ENCODE measurements at places on chromosomes 4 and X. TPM values are rescaled to one million over a fixed set of nuclear protein-coding genes. Genes with fewer than 3 reads are reported as not detected.

DNA sequence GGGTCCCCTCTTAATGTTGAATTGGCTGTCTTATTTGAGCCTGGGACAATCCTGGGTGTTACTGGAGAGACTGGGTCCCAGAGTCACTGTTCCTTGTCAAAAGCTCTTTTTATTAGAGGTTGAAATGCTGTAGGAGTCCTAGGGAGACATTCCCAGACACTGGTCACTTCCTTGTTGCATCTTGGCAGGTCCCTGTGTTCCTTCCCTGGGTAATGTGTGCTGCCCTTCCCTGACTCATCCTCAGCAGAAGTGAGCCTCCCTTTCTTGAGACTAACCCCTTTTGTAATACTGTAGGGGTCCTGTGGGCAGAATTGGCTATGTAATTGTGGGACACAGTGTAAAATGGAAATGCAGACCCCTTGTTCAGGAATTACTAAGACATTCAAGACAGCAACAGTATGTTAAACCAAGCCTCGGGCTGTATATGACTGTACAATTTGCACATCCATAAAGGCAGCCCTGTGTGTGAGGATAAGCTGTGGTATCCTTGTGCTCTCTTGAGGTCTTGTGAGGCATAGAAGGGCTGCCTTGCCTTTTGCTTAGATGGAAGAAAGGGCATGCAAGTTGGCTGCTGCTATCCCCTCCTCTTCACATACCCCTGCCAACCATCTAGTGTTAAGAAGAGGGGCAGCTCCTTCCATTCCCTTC lies 53.5 kb downstream of the DCLK2 start:
- H3K27ac ChIP-seq: no peak overlapping the region
- no peak for DNase-seq
- no peaks in the 10 kb centered on the region for H3K36me3 ChIP-seq
- H3K4me3 ChIP-seq: no peak overlapping the region
- H3K27me3 ChIP-seq: peaks cover 20% of the 10 kb centered on the region
- H3K4me1 ChIP-seq: peaks cover 7% of the 10 kb centered on the region

The CHRDL1 gene
- total RNA-seq: 17.8 TPM

The ANXA3 gene
- total RNA-seq: 123 TPM

DNA sequence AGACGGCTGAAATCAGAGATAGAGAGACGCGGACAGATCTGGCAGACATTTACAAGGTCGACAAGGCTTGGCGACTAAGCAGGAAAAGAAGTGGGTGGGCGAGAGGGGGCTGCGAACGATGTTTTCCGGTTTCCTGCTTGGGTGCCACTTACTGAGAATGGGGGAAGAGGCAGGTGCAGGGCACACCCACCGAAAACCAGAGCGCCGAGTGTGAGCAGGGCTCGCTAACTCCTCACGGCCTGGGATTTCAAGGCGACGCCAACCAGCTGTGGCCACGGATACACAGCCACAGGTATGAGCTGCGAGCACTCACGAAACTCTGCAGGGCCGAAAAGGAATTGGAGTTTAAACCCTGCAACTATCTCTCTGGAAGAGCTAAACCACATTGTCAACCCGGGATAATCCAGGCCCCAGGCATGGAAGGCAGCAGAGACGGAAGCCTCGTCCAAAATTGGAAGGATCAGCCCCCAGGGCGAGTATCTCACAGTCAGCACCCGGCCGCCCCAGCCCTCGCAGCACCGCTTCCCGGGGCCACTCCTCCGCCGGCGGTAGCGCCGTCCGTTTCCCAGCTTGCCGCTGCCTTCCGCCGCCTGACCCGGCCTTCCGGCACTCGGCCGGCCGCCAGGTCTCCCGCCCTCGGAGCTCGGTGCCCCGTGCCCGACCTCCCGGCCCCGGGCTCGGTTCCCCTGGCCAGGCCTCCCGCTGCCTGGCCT lies 778 bp downstream of the CASP3 start:
- DNase-seq: peak; percentile 41
- peaks cover 4% of the 10 kb centered on the region for H3K36me3 ChIP-seq
- peak overlapping the region; percentile 83 for H3K4me3 ChIP-seq

- no peak overlapping the region for H3K27ac ChIP-seq
- DNase-seq: no peak
- no peak overlapping the region for H3K4me3 ChIP-seq
- H3K4me1 ChIP-seq: peaks cover 3% of the 10 kb centered on the region
- H3K27me3 ChIP-seq: no peaks in the 10 kb centered on the region
- H3K36me3 ChIP-seq: peaks cover 2% of the 10 kb centered on the region
These were observed 52.0 kb upstream of the IL13RA1 start for GRCh38 chrX:118675326-118675965.

DNA sequence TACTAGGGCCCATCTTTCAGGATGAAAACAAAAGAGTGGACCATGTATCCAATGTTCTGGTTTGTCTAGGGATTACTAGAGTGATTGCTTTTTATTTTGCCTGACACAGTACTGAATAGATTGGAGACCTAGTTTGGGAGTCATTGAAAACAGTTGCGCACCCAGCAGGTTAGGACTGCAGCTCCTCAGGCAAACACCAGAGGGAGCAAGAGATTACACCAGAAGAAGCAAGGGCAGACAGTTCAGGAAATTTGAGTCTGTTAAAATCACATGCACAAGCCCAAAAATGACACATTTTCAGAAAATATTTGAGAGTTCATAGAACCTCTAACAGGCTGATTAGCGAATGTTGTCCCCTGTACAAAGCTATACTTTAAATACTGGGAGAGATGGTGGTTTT lies 55.6 kb downstream of the CYLC1 start:
- no peaks in the 10 kb centered on the region for H3K27me3 ChIP-seq
- no peak for DNase-seq
- H3K4me3 ChIP-seq: no peak overlapping the region
- H3K27ac ChIP-seq: no peak overlapping the region
- H3K4me1 ChIP-seq: no peaks in the 10 kb centered on the region
- no peaks in the 10 kb centered on the region for H3K36me3 ChIP-seq

GRCh38 chrX:142036116-142036515 lies 132.4 kb downstream of the MAGEC1 start:
- no peak for DNase-seq
- H3K4me3 ChIP-seq: no peak overlapping the region
- no peaks in the 10 kb centered on the region for H3K27me3 ChIP-seq
- H3K36me3 ChIP-seq: no peaks in the 10 kb centered on the region

DNA sequence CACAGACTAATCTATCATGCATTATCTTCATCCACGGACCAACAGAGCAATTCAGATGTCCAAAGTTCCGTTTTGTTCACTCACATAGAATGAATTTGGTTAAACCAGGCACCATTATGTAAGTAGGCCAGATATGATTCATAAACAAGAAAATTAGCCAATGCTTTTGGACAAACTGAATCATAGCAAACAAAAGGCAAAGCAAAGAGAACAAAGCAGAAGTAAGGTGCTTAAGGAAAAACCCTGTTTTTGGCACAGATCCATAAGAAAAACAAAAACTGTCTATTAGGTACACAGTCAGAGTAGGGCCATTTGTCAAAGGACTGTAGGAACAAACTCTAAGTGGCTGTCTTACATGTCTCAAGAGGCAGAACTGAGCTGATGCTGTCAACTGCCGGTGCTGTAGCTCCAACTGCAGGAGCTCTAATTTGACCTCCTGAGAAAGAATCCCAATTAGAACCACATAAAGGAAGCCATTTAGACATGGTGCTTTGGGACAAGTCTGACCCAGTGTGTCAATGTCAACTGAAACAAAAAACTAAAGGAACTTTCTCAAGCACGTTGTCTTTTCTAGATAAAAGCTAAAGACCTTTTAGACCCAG lies 146.7 kb downstream of the COL25A1 start:
- DNase-seq: no peak
- H3K4me1 ChIP-seq: peaks cover 9% of the 10 kb centered on the region
- H3K27ac ChIP-seq: no peak overlapping the region
- no peaks in the 10 kb centered on the region for H3K36me3 ChIP-seq
- no peak overlapping the region for H3K4me3 ChIP-seq
- H3K27me3 ChIP-seq: no peaks in the 10 kb centered on the region

The PLXNA3 gene
- 148 TPM for total RNA-seq

All from progenitor cell of endocrine pancreas (in vitro differentiated cells).